Bronchus fibroblast of lung (primary cell): ENCODE measurements at places on chromosomes 2 and 18. TPM values are rescaled to one million over a fixed set of nuclear protein-coding genes. Genes with fewer than 3 reads are reported as not detected.

Gene KCNS3
- total RNA-seq = 1.3 and 2.7 TPM in 2 replicates

Gene IL18RAP
- total RNA-seq = not detected in 2 replicates

Gene ASAP2
- total RNA-seq = 13.4 and 17.8 TPM in 2 replicates

Gene CSRNP3
- 1.7 and 2.5 TPM in 2 replicates for total RNA-seq

Gene XIRP2
- under 0.01 and 0.17 TPM in 2 replicates for total RNA-seq

Gene GDF7
- total RNA-seq = not detected in 2 replicates

Gene CPLX4
- not detected in 2 replicates for total RNA-seq

Gene ENOSF1
- total RNA-seq = 16.1 and 16.3 TPM in 2 replicates
